ENCODE measurements at places on chromosomes 12 and 14.

GRCh38 chr12:46230306-46230705, 38.5 kb downstream of the SLC38A1 start:
- DNase-seq: no peak

- DNase-seq: no peak
Observed at GRCh38 chr12:24062642-24063245, 113.3 kb upstream of the SOX5 start.

DNA sequence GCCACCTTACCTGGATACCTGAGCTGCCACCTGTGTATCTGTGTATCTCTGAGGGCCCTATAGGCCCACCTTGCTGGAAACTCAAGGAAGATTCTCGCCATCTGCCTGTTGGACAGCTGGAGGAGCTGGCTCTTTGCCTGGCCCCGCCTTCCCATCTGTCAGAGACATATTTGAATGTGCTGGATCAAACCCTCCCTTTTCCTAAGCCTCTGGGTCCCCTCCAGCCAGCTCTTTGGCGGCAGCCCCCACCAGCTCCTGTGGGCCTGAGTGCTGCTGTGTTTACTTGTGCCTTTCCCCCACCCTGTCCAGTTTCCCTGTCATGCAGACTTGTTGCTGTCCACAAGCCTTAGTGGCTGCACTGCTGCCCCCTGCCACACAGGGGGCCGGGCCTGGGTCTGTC, 55.9 kb upstream of the SRSF5 start:
- no peak for DNase-seq

DNA sequence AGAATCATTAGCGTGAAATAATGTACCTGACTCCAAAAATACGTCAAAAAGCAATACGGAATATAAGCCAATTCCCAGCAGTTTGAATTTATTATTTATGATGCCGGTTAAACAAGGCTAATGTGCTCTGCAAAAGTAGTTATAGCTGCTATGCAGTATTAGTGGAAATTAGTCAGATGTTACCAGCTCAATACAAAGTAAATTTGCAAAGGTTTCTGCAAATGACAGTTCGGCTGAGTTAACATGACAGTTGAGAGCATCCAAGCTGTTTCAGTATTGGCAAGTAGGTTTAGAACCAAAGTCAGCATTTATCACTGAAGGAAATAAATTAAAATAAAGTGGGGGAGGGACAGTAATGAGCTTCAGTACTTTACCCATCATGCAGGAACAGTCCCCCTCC, 1665.8 kb upstream of the FLRT2 start:
- DNase-seq: no peak

DNA sequence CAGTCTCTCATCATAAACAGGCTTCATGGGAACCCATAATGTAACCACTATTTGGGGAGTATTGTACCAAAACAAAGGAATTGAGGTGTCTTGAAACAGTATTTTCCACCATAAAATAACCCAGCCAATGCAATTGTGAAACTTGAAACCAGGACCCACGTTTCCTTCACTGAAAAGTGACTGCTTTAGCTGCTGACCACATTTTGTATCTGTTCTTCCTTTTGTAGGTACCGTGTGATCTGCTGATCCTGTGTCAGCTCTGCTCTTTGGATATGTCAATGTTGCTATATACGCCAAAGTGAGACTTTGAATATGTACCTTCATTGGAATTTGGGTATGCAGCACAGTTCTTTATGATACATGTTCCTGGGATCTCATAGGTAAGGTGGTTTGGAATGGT, 95.1 kb upstream of the CNTN1 start:
- no peak for DNase-seq

DNA sequence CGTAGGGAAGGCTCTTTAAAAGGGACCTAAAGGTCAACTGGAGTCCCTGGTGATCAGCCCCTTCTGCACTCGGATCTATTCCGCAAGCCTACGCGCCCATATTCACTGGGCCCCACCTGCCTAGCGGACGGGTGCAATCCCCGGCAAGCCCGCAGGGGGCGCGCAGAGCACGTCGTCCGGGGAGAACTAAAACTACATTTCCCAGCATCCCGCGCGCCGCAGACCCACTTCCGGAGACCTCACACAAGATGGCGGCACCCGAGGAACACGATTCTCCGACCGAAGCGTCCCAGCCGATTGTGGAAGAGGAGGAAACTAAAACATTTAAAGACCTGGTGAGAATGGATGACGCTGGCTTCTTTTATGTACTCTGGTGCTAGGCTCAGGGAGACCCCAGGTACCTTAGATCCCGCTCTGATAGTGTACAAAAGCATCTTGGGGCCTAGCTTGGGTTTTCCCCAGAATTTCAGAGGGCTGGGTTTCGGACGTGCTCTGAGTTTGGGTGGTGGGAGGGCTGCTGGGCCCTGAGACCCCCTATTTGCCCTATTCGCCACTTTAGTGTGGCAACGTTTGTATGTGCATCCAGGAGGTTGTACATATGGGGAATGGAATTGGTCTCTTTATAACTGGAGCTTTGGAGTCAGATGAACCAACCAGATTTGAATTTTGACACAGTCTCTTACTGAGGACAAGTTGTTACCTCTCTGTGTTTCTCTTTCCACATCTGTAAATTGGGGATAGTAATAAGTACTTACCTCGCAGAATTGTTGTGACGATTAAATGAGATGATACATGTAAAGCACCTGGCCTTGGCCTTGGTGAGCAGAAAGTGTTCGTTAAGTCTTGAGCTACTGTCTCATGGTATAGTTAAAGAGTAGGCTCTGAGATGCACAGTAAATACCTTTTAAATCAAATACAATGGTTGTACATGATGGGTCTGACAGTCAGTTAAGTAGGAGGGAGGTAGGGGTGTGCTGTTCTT, at the start of gene DDX47:
Gene DDX47, plus strand, starts transcription at position 227 of the 982 bp plus-strand sequence. Its CDS starts 22 bp downstream, at position 249.
- peak; percentile 98 for DNase-seq

GRCh38 chr12:25788707-25789442, 169.6 kb upstream of the RASSF8 start:
- DNase-seq: no peak

DNA sequence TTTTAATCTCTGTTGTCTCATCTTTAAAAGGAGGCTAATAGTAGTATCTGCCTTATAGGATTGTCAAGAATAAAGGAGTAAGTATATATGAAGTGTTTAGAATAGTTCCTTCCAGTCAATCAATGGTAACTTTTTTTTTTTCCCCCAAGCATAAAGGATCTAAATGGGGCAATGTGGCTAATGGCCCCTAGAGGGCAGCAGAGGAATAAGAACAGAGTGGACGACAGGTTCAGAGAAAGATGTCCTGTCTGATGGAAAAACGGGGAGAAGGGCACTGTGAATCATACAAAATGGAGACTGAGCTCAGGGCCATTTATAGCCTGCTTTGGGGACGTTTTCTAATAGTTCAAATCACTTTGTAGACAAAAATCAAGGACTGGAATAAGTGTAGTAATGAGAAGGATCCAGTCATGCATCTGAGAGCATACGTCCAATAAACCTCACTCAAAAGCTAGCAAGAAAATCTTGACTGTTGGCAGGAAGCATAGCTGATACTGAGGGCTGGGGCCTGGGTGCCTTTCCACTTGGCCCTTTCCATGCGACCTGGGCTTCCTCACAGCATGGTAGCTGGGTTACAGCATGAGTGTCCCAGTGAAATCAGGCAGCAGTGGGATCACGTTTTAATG, 51.3 kb downstream of the IFNG-AS1 start:
- no peak for DNase-seq

- DNase-seq: no peak
Observed at GRCh38 chr12:102971227-102971626, 13.8 kb downstream of the ASCL1 start.

DNA sequence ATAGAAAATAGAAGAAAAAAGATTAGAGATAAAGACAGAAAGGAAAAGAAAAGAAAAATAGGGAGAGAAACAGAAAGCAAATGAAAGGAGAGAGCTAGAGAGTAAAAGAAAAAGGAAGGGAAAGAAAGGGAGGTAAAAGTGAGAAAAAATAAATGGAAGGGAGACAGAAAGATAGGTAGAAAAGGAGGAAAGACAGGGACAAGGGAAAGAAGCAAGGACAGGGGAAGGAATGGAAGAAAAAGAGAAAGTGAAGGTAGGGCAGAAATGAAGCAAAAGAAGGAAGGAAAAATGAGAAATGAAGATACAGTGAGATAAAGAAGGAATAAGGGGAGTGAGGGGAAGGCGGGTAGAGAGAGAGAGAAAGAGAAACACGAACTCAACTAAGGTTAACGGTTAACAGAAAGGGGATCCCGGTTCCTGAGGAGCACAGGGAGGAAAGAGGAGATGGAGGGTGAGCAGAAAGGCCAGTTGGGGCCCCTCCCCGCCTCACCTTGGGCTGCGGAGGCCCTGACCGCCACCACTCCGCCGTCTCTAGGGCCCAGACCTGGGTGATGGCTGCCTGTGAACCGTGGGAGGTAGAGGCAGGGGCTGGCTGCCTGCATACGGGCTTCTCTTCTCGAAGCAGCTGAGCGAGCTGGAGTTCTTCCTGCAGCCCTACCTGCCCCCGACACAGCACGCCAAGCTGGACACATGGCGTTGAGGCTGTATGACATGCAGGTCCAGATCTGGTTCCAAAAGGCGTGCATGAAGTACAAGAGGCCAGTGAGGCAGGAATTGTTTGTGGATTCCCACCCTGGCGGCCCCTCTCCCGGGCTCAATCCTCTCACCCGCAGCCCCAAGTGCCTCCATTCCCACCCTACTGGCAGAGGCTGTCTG, 59.5 kb downstream of the SMUG1 start:
- no peak for DNase-seq

- no peak for DNase-seq
Observed at GRCh38 chr12:100075598-100075997, 67.1 kb downstream of the BLTP3B start.

DNA sequence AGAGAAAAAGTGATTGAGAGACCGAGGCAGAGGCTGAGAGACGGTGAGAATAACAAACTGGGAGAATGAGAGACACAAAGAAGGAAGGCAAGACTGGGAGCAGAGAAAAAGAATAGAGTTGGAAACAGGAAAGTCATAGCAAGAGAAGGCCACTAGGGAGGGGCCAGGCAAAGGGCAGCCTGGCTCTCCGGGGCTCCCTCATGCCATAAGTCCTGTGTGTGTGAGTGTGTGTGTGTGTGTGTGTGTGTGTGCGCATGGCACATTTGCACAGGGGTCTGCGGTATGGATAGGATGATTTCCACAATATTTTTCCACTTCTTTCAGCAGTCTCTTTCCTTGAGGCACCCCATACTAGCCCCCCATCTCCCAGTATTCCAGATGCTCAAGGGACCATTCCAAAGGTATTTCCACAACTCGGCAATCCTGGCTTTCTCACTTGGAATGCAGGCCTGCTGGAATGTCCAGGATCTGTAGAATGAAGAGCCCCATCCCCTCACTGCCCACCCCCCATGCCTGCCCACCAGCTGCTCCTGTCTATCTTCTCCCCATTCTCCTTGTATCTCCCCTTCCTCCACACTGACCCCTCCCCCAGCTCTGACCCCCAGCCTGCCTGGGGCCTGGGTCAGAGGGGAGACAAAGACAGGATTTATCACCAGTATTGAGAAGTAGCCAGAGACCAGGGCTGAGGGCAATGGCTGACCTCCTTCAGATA, 9.0 kb downstream of the GPR84 start:
- DNase-seq: no peak

- DNase-seq: no peak
Observed at GRCh38 chr12:49626169-49626835, 2.9 kb downstream of the PRPF40B start.

- DNase-seq: no peak
Observed at GRCh38 chr12:104582739-104583138, 126.0 kb downstream of the CHST11 start.

GRCh38 chr12:120767071-120768024, 41.7 kb downstream of the ACADS start:
- no peak for DNase-seq

GRCh38 chr14:86766469-86766868, 1226.5 kb downstream of the GALC start:
- DNase-seq: no peak

- no peak for DNase-seq
Observed at GRCh38 chr12:2273288-2273687, 220.5 kb downstream of the CACNA1C start.

- DNase-seq: no peak
Observed at GRCh38 chr14:94771158-94771905, 1.4 kb upstream of the GSC start.

GRCh38 chr14:63535918-63536317, 7.3 kb downstream of the PPP2R5E start:
- DNase-seq: no peak

DNA sequence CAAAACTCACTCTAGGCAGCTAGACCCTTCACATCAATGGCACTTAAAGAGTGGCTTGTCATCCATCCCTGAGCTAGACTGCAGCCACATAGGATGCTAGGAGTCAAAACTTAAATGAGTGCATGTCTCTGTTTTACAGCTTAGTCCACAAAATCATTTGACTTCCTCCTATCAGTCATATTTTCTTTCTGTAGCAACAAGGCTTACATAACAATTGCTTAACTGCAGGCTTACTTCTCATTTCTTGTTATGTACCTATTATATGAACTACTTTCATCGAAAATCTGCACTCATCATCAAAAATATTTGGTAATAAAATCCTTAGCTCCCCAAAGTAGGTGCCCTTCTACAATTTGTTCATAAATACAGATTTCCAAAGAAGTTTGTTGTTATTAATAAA, 30.1 kb downstream of the CLEC1A start:
- no peak for DNase-seq

- DNase-seq: no peak
Observed at GRCh38 chr14:63308723-63309317, 9.9 kb downstream of the GPHB5 start.

- no peak for DNase-seq
Observed at GRCh38 chr12:51621156-51621922, 30.3 kb downstream of the SCN8A start.

GRCh38 chr12:65022421-65022820, 98.7 kb downstream of the WIF1 start:
- no peak for DNase-seq

DNA sequence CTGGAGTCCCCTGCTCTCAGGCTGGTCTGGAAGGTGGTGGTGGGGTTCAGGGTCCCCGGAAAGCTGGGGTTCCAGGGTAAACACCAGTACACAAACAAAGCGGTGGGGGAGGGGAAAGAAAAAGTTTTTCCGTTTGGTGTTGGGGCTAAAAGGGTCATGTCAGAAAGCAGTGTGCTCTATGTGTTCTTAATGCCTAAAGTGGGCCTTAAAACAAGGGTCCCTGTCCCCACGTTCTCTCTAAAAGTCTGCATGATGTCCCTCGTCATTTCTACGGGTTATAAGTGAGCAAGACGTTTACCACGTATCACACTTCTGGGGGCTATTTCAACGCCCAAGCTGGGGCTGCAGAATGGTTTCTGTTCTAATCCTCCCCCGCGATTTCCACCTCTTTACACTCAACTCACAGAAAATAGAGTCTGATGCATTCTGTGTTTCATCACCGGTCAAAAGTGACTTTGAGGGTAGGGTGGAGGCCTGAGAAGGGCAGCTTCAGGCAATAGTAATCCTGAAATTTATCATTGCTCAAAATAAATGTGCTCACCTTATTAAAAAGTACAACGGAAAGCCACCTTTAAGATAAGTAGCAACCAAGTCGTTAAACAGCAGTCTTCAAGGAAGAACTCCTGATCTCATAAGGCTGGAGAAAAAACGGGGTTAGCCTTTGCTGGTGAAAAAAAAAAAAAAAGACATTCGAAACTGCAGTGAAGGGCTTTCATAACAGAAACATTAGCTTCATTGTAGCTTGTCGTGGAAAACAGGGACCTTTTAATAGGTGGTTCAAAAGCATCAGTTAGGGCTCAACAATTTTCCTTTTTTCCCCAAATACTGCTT, 63.9 kb upstream of the PTGR2 start:
- no peak for DNase-seq

All from osteocyte (in vitro differentiated cells).